ENCODE measurements at places on chromosomes 1 and 21.

GRCh38 chr1:34019741-34020552, 145.1 kb downstream of the CSMD2 start:
- DNase-seq = no peak

GRCh38 chr1:115505148-115505571, 136.6 kb upstream of the VANGL1 start:
- no peak for DNase-seq

DNA sequence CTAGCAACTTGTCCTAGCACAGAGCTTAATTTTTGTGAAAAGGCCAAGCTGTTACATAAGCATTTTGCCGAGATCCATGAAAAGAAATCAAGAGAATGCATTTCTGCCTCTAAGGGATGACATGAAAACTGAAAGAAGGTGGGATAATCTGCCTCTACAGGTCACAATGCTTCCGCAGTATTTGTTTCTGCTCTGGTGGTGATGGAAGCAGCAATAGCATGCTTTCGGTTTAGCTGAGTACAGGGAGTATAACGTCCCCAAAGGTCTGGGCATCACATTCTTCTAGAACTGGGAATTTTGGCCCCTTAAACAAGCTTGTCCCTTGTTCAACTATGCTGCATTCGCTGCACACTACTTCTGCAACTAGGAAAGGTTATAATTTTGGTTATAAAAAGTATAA, 14.4 kb upstream of the MAGI3 start:
- no peak for DNase-seq

DNA sequence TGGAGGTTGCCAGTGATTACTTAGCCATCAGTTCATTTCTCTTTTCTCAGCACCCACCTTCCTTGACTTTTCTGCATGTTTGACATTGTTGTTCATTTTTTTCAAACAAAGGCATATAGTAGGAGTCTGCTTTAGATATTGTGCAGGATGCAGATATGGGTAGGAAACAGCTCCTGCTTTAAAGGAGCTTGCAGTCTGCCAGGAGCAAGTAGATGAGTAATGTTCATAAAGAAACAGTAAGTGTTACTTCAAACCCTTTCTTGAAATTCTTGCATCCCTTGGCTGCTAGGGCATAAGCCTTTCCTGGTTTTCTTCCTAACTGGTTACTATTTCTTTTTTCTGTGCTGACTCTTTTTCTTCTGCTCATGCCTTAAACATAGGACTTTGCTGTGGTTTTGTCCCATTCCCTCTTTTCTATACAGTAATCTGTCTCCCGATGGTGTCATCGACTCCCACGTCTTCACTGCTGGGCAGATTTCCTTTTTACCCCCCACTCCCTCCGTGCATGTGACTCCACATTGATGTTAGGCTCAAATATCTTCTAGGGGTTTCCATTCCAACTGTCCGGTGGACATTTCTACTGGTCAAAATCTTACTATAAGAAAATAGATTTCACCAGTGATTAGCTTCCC, 20.4 kb downstream of the PTGFRN start:
- no peak for DNase-seq

DNA sequence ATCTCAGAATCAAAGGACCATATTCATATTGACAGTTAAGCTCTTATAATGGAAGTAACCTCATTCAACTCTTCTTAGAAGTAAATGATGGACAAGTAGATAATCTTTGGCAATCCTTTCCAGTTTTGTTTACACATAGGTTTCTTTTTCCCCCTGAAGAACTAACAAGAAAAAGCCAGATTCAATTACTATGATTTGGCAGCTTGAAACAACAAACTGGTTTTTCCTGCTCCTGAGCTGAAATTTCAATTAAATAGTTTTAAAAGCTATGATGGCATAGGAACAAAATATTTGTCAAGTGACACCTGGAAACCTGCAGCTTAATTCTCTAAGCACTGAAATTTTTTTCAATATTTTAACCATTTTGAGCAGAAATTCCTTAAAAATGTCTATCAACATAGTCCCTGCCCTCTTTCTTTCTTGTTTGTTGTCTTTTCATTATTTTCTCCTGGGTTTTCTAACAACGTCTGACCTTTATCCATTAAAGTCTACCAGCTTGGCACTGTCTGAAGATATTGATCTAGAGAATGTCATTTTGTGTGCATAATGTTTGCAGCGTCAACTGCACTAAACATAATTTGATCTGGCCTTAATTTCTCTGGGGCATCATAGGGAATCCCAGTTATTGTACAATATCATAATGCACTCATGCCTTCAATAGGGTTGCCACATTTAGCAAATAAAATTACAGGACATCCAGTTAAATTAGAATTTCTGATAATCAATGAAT, 4.0 kb upstream of the SLC35A3 start:
- no peak for DNase-seq
